ENCODE measurements at places on chromosomes 1 and 21.
A peak's percentile ranks its signal among the peaks of the same experiment; 100 is the strongest.

GRCh38 chr1:19166066-19166465 lies 44.0 kb downstream of the UBR4 start:
- DNase-seq = no peak

DNA sequence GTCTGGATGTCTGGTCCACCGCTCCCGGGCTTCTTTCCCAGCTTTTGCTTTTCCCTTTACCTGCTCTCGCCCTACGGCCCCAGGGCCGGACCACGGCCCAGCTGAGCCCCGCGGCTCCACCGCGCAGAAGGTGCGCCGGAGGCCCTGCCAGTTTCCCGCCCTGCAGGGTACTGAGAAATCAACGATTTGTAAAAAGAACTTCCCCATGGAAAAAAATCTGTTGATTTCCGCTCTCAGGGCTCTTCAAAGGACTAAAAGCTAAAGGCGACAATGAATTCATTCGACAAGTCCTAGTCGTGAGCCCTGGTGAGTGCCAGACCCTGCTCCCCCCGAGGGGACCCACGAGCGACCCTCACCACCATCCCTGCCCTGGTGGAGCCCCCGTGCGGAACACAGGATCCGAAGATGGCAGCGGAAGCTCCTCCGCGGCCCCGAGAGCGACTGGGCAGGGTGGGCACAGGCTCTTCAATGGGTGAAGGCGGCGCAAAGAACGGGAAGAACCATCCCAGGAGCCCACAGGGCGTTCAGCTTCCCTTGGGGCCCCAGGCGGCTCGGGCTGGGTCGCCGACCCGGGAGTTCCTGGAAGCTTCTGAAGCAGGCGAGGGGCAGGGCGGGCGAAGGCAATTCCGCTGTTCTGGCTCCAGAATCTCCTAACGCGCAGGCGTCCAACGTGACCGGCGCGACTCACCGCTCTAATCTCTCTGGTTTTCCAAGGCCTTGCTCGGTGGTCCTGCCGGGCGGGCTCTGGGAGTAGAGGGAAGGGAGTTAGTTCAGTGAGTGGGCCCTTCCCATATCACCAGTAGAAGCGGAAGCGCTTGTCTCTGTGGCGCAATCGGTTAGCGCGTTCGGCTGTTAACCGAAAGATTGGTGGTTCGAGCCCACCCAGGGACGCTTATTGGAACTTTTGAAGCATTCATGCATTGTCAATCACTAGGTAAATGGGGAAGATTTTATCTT lies 6.6 kb upstream of the RNU1-2 start:
- DNase-seq = peak; percentile 92

DNA sequence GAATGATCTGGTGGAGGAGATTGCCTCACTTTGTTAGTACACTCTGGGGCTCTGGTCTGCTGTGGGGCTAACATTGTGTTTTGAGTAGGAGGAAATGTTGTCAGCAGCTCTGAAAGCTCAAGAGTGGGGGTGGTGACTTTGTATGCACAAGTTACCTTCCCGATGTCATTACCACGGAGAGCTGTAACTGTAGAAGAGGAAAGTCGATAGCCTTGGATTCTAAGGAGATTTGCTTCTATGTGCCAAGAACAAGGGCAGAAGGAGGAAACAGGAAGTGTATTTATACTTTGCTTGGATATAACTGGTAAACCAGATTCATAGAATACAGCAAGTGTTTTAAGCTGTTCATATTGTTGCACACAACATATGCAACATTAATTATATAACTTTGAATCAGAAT lies 196.1 kb downstream of the AMY1C start:
- DNase-seq = no peak

DNA sequence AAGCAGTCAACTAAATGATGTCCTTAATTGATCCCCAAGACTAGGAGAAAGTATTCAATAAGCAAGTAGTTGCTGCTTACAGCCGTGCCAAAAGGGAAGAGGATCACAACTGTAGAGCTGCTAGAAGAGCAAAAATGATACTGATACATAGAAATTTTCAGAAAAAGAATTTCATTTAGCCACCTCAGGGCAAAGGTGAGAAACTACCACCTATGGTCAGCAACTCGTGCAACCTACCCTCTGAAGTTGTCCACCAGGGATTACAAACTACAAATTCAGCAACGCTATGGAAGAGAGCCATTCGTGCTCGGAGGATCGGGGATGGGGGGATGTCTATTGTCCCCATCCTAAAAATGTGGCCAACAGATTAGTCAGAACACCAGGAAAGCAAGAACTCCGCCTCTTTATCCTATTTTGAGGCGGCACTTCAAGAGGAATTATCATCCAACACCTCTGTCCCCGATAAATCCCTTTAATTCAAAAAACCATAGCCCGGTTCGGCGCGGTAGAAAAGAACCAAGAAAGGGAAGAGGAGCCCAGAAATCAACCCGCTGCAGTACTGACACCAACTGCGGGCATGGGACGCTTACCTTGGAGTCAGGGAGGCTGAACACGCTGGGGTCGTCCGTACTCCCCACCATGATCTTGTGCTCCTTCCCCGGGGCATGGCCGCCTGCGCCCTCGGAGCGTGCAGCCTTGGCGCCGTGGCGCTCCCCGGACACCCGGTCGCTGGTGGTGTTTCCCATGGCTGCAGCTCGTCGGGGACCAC lies 687 bp downstream of the PRKAB2 start:
- peak; percentile 55 for DNase-seq

DNA sequence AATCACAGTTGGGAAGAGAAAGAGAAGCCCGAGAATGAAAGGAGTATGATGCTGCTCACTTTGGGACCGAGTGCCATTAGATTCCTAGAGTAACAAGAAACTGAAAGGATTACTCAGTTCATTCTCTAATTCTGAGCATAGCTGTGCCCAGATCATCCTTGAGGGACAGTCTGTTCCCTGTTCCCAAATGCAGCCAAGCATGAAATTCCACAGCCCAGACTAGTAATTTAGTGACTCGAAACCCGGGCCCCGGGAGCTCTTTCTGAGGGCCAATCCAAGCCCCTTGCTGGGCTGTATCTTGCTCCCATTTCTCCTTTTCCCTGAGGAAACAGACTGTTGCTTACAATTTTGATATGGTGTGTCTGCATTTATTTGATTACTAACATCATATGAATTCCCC lies 30.0 kb upstream of the ETS2 start:
- DNase-seq = no peak

Data from activated CD8-positive, alpha-beta memory T cell treated with anti-CD3 and anti-CD28 coated beads for 24 hours (primary cell).